Activated CD8-positive, alpha-beta memory T cell treated with anti-CD3 and anti-CD28 coated beads for 1 hour (primary cell): ENCODE measurements at places on chromosomes 4 and X.

GRCh38 chr4:165328708-165329107 lies 1.2 kb downstream of the MSMO1 start:
- no peak for DNase-seq

DNA sequence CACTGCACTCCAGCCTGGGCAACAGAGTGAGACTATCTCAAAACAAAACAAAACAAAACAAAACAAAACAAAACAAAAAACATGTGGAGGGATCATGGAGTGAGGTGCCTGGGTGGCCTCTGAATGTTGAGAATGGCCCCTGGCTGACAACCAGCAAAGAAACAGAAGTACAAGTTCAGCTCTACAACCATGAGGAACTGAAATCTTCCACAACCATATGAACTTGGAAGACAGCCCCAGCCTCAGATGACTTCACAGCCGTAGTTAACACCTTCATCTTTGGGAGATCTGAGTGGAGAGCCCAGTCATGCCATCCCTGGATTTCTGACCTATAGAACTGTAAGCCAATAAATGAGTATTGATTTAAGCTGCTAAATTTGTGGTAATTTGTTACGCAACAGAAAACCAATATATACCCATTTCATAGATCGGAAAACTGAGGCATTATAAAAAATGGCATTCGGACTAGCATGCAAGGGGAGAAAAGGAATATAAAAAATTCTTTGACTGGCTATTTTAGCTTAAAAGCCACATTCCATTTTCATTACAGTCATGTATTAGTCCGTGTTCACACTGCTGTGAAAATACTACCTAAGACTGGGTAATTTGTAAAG lies 138.7 kb upstream of the RAPGEF2 start:
- no peak for DNase-seq

DNA sequence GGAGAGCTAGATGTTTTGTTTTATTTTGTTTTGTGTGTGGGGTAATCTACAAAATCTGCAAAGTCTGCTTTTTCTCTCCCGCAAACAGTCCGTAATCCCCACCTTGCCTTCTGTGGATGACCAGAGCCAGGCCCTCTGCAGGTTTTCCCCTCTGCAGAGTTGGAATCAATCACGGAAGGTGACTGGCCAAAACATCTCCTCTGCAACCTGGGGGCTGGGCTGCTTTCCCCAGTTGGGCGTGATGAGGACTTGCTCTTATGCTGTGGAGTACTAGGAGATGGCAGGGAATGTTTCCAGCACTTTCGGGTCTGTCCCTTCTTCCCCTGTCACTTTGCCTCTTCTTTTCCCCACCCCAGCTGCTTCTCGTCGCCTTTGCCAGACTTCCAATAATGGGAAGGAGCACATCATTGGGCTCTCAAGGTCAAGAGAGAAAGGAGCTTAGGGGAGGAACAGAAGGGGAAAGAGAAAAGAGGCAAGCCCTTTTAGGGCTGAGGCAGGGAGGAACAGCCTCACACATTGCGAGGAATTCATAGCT lies 1.1 kb downstream of the TMEM35A start:
- no peak for DNase-seq

- no peak for DNase-seq
Observed at GRCh38 chr4:2428496-2429213, 9.9 kb downstream of the CFAP99 start.

DNA sequence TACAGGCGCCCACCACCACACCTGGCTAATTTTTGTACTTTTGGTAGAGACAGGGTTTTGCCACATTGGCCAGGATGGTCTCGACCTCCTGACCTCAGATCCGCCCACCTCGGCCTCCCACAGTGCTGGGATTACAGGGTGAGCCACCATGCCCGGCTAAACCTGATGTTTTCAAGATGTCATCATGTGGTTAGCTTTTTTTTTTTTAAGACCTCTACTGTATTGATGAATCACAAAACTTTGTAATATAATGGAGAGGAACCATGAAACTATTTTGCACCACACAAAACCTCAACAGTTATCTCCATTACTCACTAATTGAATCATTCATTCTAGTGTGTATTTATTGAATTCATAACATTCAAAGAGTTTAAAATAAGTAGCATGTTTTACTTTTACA lies 94.7 kb upstream of the NEIL3 start:
- DNase-seq, result no peak

DNA sequence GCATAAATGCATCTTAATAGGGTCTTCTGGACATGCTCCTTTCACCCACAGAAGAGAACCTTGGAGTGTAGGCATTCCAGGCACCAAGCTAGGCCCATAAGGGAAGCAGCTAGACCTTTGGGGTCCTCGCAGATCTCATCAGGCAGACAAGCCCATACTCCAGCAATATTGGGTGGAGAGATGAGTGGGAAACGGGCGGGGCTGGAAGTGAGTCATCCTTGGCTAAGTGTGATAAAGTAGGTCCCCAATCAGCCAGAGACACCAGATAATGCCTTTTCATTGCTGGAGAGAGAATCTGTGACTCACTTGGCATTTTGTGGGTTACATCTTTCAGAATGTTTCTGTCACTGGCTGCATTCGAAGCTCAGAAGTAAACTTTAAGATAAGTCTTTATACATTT lies 133.3 kb upstream of the MBNL3 start:
- DNase-seq, result no peak

DNA sequence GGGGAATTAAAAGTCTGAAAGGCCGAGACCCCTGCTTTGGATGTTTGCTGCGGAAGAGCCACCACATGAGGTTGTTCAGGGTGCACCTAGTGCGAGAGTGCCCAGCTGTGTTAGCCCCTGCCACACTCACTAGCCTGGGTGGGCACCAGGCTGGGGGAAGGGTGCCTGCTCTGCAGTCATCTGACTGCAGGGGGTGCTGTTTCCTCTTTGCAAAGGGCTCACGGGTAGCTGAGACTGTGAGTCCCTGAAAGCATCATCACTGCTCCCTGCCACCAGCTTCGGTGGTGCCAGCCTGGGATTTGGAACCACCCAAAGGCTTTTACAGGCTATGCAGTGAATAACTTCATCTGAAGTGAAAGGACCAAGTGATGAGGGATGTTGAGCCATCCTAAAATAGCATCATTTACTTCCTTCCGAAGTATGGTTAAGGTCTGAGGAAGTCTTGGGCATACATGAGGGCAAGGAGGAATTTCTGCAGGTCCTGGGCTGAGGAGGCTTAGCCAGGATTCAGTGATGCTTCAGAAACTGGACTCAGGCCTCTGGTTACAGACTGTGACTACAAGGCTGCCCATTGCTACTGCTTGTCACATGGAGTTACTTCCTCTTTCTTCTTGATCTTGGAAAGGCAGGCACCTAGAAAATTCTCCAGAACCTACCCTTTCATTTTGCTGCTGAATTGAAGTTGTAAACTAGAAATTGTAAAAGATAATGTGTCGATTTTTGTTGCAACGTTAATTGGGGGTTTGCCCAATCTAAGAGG lies 293.2 kb upstream of the PRPS2 start:
- DNase-seq, result no peak

DNA sequence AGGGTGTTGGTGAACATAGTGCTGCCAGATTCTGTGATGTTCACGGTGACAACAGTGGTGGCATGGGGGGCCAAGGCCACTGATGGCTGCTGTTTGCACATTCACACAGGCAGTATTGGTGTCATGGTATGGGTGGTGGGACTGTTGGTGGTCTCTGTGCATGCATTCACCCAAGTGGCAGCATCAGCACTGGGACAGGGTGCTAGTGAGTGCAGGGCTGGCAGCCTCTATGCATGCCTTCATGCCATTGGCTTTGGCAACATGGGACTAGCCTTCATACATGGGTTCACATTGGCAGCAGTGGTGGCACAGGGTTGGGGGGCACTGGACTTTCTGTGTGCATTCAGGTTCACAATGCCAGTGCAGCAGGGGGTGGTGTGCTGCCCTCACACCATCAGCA lies 489.7 kb upstream of the FGF16 start:
- no peak for DNase-seq

- DNase-seq, result no peak
Observed at GRCh38 chr4:190014771-190015537, 12.1 kb downstream of the FRG2 start.

DNA sequence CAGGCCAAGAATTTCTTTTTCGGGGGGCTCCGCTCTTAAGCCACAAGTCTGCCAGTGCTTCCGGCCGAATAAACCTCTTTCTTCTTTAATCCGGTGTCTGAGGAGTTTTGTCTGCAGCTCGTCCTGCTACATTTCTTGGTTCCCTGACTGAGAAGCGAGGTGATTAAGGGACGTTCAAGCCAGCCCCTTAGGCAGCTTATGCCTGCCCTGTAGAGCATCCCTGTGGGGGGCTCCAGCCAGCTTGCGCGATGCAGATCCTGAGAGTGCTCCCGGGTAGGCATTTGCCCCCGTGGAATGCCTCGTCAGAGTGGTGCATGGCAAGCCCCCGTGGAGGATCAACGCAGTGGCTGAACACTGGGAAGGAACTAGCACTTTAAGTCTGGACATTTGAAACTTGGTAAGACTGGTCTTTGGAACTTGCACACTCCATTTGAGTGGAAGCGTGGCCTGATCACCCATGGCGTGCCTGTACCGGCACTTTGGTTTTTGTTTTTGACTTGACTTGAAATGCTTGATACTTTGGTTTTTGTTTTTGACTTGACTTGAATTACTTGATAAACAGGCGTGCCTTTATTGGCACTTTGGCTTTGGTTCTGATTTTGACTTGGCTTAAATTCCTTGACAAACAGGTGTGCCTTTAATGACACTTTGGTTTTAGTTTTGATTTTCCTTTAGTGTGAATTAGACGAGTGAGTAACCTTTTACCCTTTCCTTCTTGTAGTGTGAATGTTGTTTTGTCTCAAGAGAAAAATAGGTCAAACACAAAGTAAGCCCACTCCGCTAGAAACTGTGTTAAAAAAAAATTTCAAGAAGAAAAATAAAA lies 6.1 kb downstream of the ACOX3 start:
- DNase-seq, result no peak

- no peak for DNase-seq
Observed at GRCh38 chr4:141871086-141871770, 234.8 kb downstream of the IL15 start.

DNA sequence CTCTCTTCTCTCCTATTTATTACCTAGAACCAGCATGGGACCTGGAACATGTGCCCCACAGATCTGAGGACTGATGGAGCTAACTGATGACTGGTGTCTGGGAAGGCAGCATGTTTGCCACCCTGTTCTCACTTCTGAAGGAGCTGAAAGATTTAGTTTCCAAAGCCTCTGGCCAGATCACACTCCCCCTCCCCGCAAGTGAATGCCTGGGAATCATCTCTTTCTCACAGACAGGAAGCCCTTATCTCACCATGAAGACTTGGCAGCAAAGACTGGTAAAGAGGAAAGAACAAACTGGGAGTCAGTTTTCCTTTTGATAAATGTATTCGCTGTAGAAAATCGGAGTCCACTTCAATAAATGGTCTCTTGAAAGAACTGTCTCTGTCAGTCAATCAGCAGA lies 21.0 kb upstream of the PCYT1B start:
- DNase-seq, result no peak

- DNase-seq, result peak; percentile 32
Observed at GRCh38 chr4:26873391-26874026, 12.9 kb downstream of the STIM2 start.

DNA sequence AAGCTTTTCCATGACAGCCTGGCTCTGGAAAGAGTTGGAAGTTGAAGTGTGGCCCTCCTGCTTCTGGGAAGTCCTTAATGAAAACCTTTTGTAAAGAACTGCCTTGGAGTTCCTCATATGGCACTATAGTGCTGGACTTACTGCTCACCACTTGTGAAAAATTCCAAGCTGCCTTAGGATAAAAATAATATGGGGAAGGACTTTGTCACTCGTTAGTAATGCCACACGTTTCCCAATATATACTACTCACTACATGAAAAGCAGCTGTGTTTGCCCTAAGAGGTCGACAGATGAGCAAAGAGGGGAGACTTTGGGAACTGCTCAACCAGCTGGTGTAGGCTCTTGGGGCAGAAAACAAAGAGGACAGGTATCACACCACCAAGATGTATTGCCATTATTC lies 11.7 kb downstream of the OPHN1 start:
- no peak for DNase-seq

DNA sequence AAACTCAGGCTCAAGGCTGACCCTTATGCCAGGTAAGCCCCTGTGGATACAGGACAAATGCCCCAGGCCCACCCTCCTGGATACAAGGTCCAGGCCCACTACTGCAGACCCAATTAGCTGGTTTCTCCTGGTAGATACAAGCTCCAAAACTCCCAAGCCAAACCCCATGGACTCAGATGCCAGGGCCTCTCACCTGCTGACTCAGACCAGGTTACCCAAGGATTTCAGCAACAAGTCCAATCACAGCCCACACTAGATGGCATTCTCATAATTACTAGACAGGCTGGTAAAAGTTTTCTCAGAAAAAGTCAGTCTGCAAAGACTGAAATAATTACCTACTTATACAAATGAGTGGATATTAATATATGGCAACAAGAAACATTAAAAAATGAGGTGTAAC lies 87.0 kb downstream of the KLF8 start:
- DNase-seq, result no peak

DNA sequence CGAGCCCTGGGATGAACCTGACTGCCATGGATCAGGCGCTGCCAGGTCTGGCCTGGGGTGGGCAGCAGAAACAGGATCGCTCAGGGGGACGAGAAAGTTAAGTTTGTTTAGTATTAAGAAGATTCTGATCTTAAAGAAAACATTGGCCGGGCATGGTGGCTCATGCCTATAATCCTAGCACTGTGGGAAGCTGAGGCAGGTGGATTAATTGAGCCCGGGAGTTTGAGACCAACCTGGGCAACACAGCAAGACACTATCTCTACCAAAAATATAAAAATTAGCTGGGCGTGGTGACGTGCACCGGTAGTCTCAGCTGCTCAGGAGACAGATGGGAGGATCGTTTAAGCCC lies 696 bp upstream of the FLNA start:
- no peak for DNase-seq

- no peak for DNase-seq
Observed at GRCh38 chr4:54318904-54319303, 89.8 kb downstream of the PDGFRA start.

DNA sequence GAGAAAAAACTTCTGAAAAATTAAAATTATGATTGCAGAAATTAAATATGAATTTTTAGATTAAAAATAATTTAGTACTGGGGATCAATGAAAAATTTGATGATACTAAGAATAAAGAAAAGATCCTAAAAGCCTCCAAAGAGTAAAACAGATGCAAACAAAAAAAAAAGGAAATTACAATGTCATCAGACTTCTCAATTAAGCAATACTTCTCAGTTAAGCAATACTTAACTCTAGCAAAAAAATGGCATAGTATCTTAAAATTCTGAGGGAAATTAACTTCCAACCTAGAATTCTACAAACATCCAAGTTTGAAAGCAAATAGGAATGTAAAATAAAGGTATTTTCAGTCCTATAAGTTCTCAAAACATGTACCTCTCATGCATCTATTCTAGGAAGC lies 141.2 kb upstream of the INTU start:
- DNase-seq, result no peak

DNA sequence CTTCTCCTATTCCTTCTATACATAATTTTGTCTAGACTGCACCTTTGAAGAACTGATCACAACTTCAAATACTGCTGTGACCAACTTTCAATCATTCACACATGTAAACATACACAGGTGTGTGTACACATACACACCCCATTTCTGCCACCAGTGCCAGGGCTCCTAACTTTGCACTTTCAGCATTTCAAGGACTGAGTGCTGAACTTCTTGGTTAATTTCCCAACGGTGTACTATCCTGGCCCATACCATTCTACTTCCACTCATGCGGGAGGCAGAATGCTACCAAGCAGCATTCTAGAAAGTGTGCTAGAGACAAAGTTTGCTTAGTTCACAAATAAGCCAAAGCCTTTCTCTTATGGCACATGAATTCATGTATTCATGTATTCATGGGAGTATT lies 51.2 kb downstream of the RPGR start:
- no peak for DNase-seq
